Dorsolateral prefrontal cortex (tissue), 122 donors: ENCODE measurements at places on chromosomes 11 and 22. TPM values are rescaled to one million over a fixed set of nuclear protein-coding genes. Genes with fewer than 3 reads are reported as not detected.

TBX10 gene
- total RNA-seq, result not detected

KCNJ5 gene
- 1.3 TPM for total RNA-seq

CD6 gene
- total RNA-seq, result 0.71 TPM

GLYAT gene
- total RNA-seq, result not detected

C11orf16 gene
- not detected for total RNA-seq

CHRNA10 gene
- 1.7 TPM for total RNA-seq

APOL6 gene
- 9.8 TPM for total RNA-seq

HPX gene
- total RNA-seq, result 0.91 TPM

BIK gene
- not detected for total RNA-seq

OR10G4 gene
- total RNA-seq, result not detected

CNGA4 gene
- 0.63 TPM for total RNA-seq

FGF19 gene
- total RNA-seq, result not detected

C11orf91 gene
- not detected for total RNA-seq

OR4C15 gene
- not detected for total RNA-seq

PHOX2A gene
- total RNA-seq, result not detected

SULT4A1 gene
- total RNA-seq, result 139 TPM

OR10A2 gene
- total RNA-seq, result not detected

RFPL2 gene
- total RNA-seq, result 11.1 TPM

OR2AT4 gene
- total RNA-seq, result not detected

CALCB gene
- total RNA-seq, result 0.34 TPM

RAB36 gene
- total RNA-seq, result 12.6 TPM

OR51B5 gene
- total RNA-seq, result not detected

C11orf52 gene
- total RNA-seq, result 1.1 TPM

UPK3A gene
- not detected for total RNA-seq

PHETA2 gene
- 0.97 TPM for total RNA-seq

EIF4G2 gene
- 621 TPM for total RNA-seq

FAM181B gene
- 29.3 TPM for total RNA-seq

ZMAT5 gene
- total RNA-seq, result 22.5 TPM

OR2D2 gene
- 1.1 TPM for total RNA-seq

YAP1 gene
- 32.6 TPM for total RNA-seq

PGA3 gene
- total RNA-seq, result not detected

ADM2 gene
- not detected for total RNA-seq

RCOR2 gene
- total RNA-seq, result 9.7 TPM

ABTB2 gene
- 6.0 TPM for total RNA-seq

OR51E2 gene
- not detected for total RNA-seq

TYMP gene
- 4.0 TPM for total RNA-seq

TMEM218 gene
- total RNA-seq, result 11.7 TPM

ASCC2 gene
- total RNA-seq, result 37.8 TPM

KRTAP5-1 gene
- total RNA-seq, result not detected

NCF4 gene
- 0.43 TPM for total RNA-seq

GRAP2 gene
- not detected for total RNA-seq
